ENCODE measurements at places on chromosomes 11 and 22.
A peak's percentile ranks its signal among the peaks of the same experiment; 100 is the strongest.

- DNase-seq: no peak
Measured at GRCh38 chr11:60357771-60358170, 20.6 kb upstream of the MS4A7 start.

DNA sequence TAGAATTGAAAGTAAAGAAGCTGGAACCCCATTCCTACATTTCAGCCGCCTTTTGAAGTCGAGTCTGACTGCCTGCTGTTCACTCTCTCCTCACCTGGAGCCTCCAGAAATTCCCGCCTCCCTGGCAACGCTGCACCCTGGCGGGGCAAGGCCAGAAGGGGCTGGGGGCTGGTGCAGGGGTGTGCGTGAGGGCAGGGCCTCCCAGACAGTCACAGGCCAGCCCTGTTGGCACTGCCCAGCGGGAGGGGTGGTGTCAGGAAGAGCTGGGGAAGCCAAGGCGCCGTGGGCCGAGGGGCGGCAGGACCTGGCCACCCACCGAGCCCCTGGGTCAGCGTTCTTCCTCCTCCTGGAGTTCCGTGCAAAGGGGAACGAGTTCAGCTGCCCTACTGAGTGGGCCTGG, 123.2 kb downstream of the KCNQ1OT1 start:
- no peak for DNase-seq

DNA sequence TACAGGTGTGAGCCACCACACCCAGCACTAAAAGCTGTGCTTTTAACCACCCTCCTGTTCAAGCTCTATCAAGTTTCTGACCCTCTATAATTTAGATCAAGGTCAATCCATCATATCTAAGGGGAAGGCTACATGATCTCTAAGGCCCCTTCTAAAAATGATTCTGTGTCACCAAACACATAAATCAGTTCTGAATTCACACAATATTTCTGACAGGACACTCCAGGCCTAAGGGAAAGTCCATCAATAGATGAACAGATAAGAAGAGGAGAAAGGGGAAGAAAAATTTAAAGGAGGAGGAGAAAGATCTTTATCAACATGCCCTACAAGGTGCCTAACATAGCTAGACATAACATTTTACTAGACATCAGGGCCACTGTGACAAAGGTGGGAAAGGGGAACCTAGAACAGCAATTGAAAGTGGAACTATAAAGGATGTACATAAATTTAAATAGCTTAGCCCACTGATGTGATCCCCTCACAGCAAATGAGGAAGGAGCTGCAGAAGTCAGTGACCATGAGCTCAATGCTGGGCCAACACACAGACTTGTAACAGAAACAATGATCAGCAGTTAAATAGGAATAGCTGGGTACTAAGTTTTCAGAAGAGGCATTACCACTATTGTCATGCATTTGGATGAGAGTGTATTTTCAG, 4.7 kb downstream of the PRCP start:
- DNase-seq: no peak

DNA sequence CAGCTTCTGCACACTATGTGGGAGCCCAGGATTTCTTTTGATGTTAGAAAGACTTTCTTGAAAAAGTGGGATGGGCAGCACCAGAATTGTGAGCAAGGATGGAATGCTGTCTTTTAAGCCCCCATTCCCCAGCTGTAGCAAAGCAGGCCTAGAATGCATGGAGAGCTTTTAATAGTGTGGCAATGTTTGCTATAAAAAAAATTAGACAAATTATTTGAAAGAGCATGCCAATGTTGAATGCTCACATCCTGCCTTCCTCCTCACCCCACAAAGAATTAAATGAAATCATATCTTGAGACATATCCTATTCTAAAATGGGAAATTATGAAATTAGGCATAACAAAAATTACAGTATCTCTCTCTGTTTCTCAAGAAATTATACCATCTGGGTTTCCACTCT, 154.7 kb downstream of the C11orf91 start:
- peak; percentile 68 for DNase-seq

- DNase-seq: no peak
Measured at GRCh38 chr22:29499852-29500251, 19.8 kb downstream of the NEFH start.

DNA sequence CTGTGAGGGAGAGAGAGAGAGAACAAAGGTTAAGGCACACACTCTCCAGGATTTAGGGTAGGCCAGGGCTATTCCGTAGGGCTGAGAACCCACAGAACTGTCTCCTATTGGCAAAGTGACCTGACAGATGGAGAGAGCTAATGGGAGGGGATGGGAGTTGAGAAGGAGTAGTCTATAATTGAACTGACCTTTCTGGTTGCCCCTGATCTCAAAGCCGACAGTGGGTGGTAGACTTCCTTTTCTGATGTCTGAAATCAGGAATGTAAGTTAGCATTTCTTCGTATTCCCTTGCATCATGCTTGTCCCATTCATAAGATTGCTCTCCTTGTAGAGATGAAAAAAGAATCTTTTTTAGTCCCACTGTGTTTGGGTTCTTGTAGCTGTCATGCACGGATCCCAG, 210.1 kb downstream of the NTM start:
- no peak for DNase-seq

GRCh38 chr11:127873478-127873877, 713.9 kb downstream of the ETS1 start:
- DNase-seq: no peak

DNA sequence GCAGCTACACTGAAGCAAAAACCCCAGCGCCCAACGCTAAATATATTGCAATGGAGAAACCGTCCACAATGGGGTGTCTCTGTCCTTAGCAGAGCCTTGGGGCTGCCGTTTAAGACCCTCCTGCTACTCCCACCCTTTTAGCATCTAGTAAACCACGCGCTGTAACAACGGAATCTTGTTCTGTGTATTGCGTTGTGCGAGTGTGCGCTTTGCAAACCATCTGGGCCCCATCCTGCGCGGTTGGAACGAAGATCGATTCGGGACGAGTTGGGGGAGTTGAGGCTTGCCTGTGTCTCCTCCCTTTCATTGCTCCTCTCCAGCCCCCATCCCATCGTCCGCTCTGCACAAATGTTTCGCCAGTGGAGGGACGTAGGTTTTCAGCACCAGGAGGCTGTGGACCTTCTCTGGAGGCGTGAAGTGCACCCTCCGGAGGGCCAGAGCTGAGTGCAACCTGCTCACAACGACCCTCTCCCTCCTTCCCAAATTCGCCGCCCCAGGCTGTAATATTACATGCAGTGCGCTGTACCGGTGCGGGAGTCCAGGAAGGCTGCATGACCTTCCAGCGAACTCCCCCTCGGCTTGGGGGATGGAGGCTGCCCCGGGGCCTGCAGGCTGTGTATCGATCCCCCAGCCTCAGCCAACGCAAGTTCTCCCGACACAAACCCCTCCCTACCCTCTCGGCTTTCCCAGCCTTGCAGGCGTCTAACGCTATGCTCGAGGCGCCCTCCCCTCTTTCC, 1.6 kb upstream of the KMT2A start:
- DNase-seq: no peak

GRCh38 chr11:65212226-65212801, 30.6 kb downstream of the CAPN1 start:
- no peak for DNase-seq

- no peak for DNase-seq
Measured at GRCh38 chr22:19718456-19719049, 4.2 kb downstream of the SEPTIN5 start.

Measured in foreskin fibroblast (primary cell).